ENCODE measurements at places on chromosomes 12 and 14. TPM values are rescaled to one million over a fixed set of nuclear protein-coding genes. Genes with fewer than 3 reads are reported as not detected.

DNA sequence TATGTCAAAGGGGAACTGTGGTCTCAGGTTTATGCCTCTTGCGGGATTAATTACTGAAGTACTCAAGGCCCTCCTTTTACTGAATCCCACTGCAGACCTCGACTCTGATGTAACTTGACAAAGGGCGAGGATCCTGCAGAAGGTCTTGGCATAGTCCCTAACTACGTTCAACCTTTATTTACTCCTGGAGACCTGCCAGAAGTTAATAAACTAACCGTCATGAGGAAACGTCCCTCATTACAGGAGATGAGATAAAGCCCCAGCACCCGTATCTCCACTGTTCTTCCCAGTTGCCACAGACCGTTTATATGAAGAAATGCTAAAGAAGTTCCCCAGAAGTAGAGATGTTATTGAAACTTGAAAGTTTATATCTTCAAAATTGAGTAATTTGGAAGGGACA, 190.9 kb downstream of the ETV6 start:
- no peak for DNase-seq

DNA sequence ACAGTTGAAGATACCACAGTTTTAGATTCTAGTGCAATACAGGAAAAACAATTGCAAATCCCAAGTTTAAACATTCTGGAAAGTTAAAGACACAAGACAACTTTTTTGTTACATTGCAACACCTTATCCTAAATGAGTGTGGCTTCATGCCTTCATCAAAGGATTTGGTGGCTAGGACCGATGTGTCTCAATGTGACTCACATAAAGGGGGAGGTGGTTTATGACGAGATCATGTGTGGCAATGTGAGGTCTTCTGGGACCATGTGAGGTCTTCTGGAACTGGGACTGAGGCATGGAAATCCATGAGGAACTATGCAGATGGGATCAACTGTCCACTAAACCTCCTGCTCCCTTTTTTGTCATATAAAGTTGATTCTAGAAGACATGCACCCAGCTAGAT, 166.2 kb downstream of the PAX9 start:
- DNase-seq, result no peak

The COCH gene
- total RNA-seq, result 18.8 TPM

The SLCO1B1 gene
- total RNA-seq, result not detected

DNA sequence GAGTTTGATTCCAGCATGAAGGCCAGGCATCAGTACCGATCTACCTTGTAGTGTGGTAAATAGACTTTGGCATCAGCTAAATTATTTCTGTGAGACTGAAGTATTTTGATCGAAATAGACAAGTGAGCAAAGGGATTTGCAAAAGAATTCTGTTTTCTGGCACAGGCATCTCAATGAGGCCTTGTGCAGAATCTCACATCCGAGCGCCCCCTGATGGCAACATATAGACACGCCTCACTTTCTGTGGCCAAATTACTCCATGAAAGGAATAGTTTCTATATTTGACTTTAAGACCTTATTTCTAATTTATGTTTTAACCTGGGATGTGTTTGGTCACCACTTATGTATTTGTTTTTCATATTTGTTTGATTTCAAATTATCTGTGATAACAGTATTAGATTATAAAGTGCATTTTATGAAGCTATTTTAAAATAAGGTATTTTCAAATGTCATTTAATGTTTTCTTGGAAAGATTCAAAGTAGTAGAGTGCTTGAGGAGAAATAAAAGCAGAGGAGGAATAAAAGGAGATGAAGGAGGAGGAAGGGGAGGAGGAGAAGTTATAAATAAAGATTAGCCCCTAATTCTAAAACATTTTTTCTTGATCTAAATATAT, 731.9 kb downstream of the NRXN3 start:
- DNase-seq, result peak; percentile 1

GRCh38 chr14:57009585-57010515, 199.6 kb upstream of the OTX2 start:
- DNase-seq, result no peak

DNA sequence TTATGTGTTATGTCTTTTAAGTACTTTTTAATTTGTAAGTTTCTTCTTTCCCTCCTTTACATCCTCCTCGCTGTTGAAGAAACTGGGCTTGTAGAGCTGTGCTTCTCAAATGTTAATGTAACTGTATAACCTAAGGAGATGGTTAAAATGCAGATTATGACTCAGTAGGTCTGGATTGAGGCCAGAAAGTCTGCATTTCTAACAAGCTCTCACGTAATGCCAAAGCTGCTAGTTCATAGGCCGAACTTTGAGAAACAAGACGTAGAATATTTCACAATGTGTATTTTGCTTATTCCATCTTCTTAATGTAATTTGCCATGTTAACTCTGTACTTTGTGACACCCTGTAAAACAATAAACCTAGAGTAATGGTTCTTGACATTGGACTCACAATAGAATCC, 193.3 kb upstream of the SYT1 start:
- peak; percentile 9 for DNase-seq

The TTC6 gene
- total RNA-seq, result 0.80 TPM

The KLRK1 gene
- not detected for total RNA-seq

- no peak for DNase-seq
These were observed 76.0 kb downstream of the PRIMA1 start for GRCh38 chr14:93712079-93712837.

- DNase-seq, result no peak
These were observed 855.3 kb downstream of the DIO2 start for GRCh38 chr14:79356040-79356439.

All from epithelial cell of proximal tubule (primary cell).